ENCODE measurements at places on chromosomes 11 and 22. TPM values are rescaled to one million over a fixed set of nuclear protein-coding genes. Genes with fewer than 3 reads are reported as not detected.

DNA sequence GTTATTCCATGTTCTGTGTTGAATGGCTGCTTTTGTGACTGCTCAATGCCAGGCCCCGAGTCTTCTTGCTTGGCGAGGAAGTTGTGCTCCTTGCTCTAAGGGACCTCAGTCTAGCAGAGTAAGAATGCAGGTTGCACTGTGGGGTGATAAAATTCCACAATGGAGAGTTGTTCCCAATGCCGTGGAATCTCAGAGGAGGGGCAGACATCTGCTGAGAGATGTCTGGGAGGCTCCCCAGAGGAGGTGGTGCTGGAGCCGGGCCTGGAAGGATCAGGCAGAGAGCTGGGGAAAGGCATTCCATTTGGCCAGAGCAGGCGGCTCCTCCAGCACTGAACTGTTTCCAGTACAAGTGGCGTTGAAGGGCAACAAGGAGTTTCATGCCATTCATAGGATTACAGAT, 55.2 kb downstream of the ST3GAL4 start:
- H3K4me3 ChIP-seq, result no peak overlapping the region
- H3K27ac ChIP-seq, result no peak overlapping the region
- no peaks in the 10 kb centered on the region for H3K36me3 ChIP-seq
- H3K4me1 ChIP-seq, result no peaks in the 10 kb centered on the region
- DNase-seq, result no peak
- H3K27me3 ChIP-seq, result no peaks in the 10 kb centered on the region

GRCh38 chr22:44828193-44828592, 75.8 kb downstream of the ARHGAP8 start:
- H3K27ac ChIP-seq, result no peak overlapping the region
- no peak for DNase-seq
- H3K36me3 ChIP-seq, result no peaks in the 10 kb centered on the region
- H3K4me3 ChIP-seq, result no peak overlapping the region
- H3K27me3 ChIP-seq, result peaks cover 7% of the 10 kb centered on the region

GRCh38 chr11:16630651-16631050, 107.8 kb upstream of the C11orf58 start:
- H3K27ac ChIP-seq, result no peak overlapping the region
- no peak overlapping the region for H3K4me3 ChIP-seq
- no peaks in the 10 kb centered on the region for H3K36me3 ChIP-seq
- H3K4me1 ChIP-seq, result no peaks in the 10 kb centered on the region
- no peaks in the 10 kb centered on the region for H3K27me3 ChIP-seq
- DNase-seq, result no peak

- DNase-seq, result no peak
- peaks cover 4% of the 10 kb centered on the region for H3K27me3 ChIP-seq
- H3K36me3 ChIP-seq, result no peaks in the 10 kb centered on the region
- H3K27ac ChIP-seq, result no peak overlapping the region
These were observed 106.1 kb upstream of the CLMP start for GRCh38 chr11:123301013-123301591.

GRCh38 chr11:27162237-27162636, 121.6 kb downstream of the BBOX1 start:
- H3K27ac ChIP-seq, result no peak overlapping the region
- H3K36me3 ChIP-seq, result no peaks in the 10 kb centered on the region
- H3K27me3 ChIP-seq, result peaks cover 4% of the 10 kb centered on the region
- H3K4me3 ChIP-seq, result no peak overlapping the region
- peaks cover 2% of the 10 kb centered on the region for H3K4me1 ChIP-seq

DNA sequence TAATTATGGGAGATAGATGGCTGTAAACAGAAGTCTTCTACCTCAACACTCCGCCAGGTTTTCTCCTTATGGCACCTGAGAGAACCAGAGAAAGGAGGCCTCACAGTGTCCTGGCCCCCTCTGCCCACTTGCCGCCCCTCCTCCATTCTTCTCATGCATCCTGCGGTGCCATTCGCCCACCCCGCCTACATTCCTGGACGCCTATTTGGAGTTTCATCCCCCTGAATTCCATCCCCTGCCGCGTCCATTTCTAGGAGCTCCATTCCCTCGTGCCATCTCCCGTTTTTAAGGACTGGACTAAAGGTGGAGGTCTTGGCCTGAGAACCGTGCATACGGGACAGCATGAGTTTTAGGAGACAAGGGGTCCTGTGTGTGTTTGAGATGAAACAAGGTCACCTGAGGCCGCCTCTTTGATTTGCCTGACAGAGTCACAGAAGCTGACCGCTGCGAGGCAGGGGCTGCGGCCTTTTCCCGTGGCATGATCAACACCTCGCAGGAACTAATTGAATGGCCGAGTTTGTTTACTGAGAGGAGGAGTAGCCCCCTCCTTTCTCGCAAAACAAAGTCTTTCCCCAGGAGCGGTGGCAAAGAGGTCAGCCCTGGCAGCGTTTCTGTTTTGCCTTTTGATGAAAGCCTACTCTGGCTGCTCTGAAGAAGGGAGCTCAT, 246.2 kb downstream of the ST3GAL4 start:
- H3K36me3 ChIP-seq, result no peaks in the 10 kb centered on the region
- no peaks in the 10 kb centered on the region for H3K4me1 ChIP-seq
- H3K27ac ChIP-seq, result no peak overlapping the region
- peaks cover 15% of the 10 kb centered on the region for H3K27me3 ChIP-seq
- H3K4me3 ChIP-seq, result no peak overlapping the region

DNA sequence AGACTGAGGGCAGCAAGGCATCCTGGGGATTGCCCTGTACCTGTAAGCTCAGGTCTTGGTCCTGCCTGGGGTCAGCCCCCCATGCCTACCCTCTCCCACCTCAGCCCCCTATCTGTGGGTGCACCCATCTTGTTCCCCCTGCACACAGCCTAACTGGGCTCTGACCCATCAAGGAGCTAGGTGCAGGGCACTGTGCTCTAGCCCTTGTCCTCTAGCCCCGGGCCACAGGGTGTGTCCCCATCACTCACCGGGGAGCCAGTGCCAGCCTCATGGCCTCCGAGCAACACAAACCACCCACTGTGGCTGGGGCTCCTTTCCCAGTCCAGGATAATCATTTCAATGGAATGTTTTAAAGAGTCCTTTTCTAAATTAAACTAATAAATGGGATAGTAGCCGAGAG, 293.9 kb upstream of the PLET1 start:
- DNase-seq, result no peak
- no peak overlapping the region for H3K4me3 ChIP-seq
- no peaks in the 10 kb centered on the region for H3K36me3 ChIP-seq
- no peak overlapping the region for H3K27ac ChIP-seq
- peaks cover 2% of the 10 kb centered on the region for H3K4me1 ChIP-seq

- peak; percentile 16 for DNase-seq
- H3K27me3 ChIP-seq, result no peaks in the 10 kb centered on the region
- no peak overlapping the region for H3K27ac ChIP-seq
- no peak overlapping the region for H3K4me3 ChIP-seq
These were observed 138.4 kb downstream of the CRYBB2 start for GRCh38 chr22:25357606-25358420.

- H3K4me3 ChIP-seq, result no peak overlapping the region
- no peak for DNase-seq
- no peaks in the 10 kb centered on the region for H3K4me1 ChIP-seq
- H3K27me3 ChIP-seq, result peaks cover 2% of the 10 kb centered on the region
- H3K27ac ChIP-seq, result no peak overlapping the region
These were observed 7.7 kb upstream of the CCDC188 start for GRCh38 chr22:20158391-20159036.

GRCh38 chr11:12215181-12215593, 104.8 kb downstream of the MICAL2 start:
- no peaks in the 10 kb centered on the region for H3K27me3 ChIP-seq
- DNase-seq, result no peak
- no peak overlapping the region for H3K4me3 ChIP-seq
- no peak overlapping the region for H3K27ac ChIP-seq
- peaks cover 50% of the 10 kb centered on the region for H3K36me3 ChIP-seq

- no peaks in the 10 kb centered on the region for H3K27me3 ChIP-seq
- no peak for DNase-seq
- H3K36me3 ChIP-seq, result peaks cover 2% of the 10 kb centered on the region
- H3K4me3 ChIP-seq, result no peak overlapping the region
- no peak overlapping the region for H3K27ac ChIP-seq
- peaks cover 48% of the 10 kb centered on the region for H3K4me1 ChIP-seq
These were observed 77.9 kb downstream of the SIK3 start for GRCh38 chr11:117020287-117020686.

DNA sequence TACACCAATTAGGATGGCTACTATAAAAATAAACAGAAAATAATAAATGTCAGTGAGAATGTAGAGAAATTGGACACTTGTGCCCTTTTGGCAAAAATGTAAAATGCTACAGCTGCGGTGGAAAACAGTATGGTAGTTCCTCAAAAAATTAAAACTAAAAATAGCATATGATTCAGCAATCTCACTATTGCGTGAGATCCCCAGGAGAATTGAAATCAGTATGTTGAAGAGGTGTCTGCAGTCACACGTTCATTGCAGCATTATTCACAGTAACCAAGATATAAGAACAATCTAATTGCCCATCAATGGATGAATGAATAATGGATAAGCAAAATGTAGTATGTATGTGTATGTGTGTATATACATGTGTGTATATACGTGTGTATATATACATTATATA, 6.8 kb downstream of the OR52N2 start:
- H3K27me3 ChIP-seq, result peaks cover 6% of the 10 kb centered on the region
- H3K36me3 ChIP-seq, result no peaks in the 10 kb centered on the region
- no peak for DNase-seq
- H3K27ac ChIP-seq, result no peak overlapping the region

MEI1 gene
- 52.5 TPM for total RNA-seq

KRTAP5-9 gene
- not detected for total RNA-seq

DEUP1 gene
- not detected for total RNA-seq

FOLH1 gene
- not detected for total RNA-seq

Measured in activated naive CD8-positive, alpha-beta T cell treated with anti-CD3 and anti-CD28 coated beads, Interleukin-2, amount 10 ng/mL, durations not matched to agents 7 days and 5 days (primary cell).